ENCODE measurements at places on chromosomes 5 and 9. TPM values are rescaled to one million over a fixed set of nuclear protein-coding genes. Genes with fewer than 3 reads are reported as not detected.

Gene NRG2
- 9.0 TPM for total RNA-seq

Gene DNM1
- total RNA-seq: 4.4 TPM

Gene CBY3
- total RNA-seq: not detected

Gene ZNF366
- total RNA-seq: 1.6 TPM

Gene RETREG1
- total RNA-seq: 3.3 TPM

Gene SKP1
- total RNA-seq: 421 TPM

Gene OTULINL
- 5.2 TPM for total RNA-seq

Gene ADAMTS13
- total RNA-seq: 2.1 TPM

Gene QRFP
- not detected for total RNA-seq

Gene PLAA
- 42.4 TPM for total RNA-seq

Gene PDE6A
- 1.6 TPM for total RNA-seq

Gene STPG3
- total RNA-seq: not detected

Gene SV2C
- 0.03 TPM for total RNA-seq

DNA sequence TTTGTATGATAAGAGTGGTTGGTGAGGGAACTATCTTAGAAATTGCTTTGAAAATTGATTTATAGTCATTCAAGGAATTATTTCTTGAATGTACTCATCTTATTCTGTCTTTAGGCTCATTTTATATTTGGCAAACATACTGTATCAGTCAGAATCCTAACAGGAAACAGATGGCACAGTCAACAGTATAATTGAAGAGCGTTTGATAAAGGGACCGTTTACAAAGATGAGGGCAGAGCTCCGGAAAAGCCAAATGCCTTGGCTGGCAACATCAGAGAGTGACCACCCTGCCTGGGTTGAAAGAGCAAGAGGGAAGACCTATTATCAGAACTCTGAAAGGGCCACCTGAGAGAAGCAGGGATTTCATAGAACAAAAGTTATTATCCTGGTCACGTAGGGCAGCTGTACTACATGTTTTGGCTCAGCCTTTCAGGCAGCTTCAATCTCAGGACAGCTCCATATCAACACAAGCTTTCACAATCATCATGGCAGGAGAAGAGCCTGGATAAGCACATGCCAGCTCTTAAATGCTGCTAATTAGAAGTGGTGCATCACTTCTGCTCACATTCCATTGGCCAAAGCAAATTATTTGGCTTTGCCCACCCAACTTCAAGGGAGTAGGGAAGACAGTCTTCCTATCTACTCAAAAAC, 47.2 kb upstream of the ARL15 start:
- DNase-seq: no peak

DNA sequence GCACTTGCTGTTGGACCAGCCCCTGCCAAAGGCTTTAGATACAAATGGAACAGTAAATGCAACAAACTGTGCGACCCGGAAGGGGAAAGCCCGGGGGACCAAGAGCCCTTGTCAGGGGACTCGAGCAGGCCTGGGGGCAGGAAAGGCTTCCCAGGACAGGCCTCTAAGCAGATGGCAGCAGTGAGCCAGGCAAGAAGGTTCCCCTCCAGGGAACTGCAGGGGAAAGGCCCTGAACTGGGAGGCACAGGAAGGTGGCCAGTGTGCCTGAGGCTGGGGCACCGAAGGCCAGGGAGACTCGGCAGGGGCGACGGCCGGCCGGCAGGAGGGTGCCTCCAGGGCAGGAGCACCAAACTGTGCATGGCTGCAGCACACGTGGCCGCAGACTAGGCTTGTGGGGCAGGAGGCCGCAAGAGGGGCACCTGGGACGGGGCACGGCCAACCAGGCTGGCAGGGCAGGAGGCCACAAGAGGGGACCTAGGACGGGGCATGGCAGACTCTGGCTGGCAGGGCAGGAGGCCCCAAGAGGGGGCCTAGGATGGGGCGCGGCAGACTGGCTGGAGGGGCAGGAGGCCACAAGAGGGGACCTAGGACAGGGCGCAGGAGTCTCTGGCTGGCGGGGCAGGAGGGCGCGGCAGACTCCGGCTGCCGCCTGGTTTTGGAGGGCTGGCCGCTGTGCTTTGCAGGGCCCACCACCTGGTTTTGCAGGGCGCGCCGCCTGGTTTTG, 10.0 kb downstream of the VAV2 start:
- peak; percentile 23 for DNase-seq

- DNase-seq: no peak
Observed at GRCh38 chr9:15144622-15145061, 162.4 kb downstream of the TTC39B start.

- no peak for DNase-seq
Observed at GRCh38 chr9:137152844-137153405, 14.0 kb downstream of the GRIN1 start.

- peak; percentile 71 for DNase-seq
Observed at GRCh38 chr5:43389679-43390329, 22.4 kb downstream of the CCL28 start.

DNA sequence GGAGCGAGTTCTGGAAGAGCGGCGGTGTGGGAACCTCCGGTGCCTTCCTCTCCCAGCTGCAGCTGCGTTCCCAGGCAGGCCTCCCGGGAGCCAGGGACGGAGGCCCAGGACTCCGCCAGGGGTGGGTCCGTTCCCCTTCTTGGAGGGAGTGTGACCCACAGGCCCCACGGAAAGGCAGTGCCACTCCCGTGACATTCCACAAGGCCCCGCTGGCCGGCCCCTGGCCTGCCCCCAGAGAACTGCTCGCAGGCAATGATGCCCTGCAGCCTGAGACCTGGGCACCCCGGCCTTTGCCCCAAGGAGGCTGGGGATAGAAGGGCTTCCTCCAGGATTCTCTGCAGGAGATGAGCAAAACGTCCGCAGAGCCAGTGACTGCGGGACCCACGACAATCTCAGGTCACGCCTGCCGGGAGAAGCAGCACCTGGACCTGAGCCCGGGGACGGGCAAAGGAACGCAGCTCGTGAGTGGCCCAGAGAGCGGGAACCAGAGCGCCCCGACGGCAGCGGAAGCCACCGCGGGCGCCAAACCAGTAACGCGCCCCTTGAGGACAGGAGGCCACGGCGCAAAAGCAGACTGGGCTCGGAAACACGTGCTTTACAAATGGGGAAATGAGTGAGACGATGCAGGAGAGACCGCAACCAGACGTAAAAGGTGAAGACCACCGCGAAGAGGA, 9.3 kb downstream of the OBP2B start:
- no peak for DNase-seq

DNA sequence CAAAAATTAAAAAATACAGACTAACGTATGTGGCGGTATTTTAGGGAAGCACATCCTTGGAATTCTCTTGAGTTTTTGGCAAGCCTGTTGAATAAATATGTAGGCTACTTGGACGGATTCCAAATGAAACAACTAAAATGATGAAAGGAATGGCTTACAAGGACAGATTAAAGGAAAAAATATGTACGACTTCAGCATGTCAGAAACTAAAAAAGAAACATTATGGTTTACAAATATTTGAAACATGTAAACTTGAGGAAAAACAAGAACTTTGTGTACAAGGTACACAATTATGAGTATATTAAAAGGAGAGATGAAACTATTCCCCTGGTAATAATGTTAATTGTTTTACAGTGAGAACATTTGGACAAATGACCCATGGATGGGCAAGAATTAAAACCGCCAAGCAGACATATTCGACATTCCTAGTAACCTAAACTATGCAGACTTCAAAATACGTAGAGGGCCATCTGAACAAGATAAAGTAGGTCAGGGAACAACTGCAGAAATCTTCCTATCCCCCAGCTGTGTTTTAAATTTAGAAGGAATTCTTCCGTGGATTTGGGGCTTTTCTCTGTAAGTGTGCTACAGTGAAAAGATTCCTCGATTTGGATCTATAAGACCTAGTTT, 12.5 kb downstream of the EDIL3 start:
- DNase-seq: no peak

GRCh38 chr5:75856056-75856455, 138.8 kb upstream of the POC5 start:
- no peak for DNase-seq

DNA sequence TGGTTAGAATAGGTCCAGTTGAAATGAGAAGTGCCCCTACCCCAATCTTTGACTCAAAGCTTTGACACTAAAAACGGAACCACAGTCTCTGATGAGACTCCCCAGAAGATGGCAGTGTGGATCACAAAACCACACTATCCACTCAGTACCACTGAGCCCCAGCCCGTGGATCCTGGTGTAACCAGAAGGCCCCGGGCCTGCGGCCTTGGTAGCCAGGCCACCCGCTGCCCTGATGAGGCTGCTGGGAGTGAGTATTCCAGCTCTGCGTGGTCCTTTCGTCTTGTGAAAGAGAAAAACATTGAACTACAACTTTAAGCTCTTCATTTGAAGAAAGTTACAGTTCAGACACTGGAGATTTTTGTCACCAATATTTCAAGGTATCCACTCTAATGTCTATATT, 42.2 kb upstream of the FBP1 start:
- DNase-seq: peak; percentile 92

DNA sequence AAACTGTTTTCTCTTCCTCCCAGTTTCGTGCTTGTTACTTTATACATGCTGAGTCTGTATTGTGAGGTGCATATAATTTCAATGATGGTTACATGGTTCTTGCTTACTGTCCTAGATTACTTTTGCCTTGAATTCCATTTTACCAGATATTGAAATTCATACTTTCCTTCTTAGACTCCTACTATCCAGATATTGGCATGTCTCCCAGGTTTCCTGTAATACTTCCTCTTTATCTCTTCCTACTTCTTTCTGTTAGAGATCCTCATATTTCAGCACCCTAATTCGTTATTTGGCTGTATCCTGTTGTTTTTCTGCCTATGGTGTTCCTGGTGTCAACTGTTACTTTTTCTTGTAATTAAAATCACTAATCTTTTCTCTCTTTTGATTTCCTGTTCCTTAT, 522.1 kb downstream of the CCDC171 start:
- no peak for DNase-seq

DNA sequence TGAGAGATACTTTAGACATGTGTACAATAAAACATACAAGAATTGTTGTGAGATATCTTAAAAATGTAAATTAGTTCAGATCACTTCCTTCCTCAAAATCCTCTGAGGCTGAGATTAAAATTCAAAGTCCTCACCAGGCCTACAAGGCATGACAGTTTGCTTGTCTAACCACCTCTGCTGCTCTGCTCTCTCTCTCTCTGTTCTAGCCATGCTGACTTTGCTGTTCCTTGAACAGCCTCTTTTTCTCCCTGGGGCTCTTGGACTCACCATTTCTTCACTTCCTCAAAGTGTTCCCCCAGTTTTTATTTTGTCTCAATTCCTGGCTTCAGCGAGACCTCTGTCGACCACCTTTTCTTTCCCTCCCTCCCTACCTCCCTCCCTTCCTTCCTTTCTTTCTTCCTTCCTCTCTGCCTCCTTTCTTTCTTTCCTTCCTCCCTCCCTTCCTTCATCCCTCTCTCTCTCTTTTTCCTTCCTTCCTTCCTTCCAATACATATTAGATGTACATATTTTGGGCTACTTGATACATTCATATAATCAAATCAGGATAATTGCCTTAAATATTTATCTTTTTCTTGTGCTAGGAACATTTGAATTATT, 27.0 kb downstream of the CATSPER3 start:
- DNase-seq: no peak

- peak; percentile 27 for DNase-seq
Observed at GRCh38 chr9:13351778-13352386, 72.4 kb upstream of the MPDZ start.

DNA sequence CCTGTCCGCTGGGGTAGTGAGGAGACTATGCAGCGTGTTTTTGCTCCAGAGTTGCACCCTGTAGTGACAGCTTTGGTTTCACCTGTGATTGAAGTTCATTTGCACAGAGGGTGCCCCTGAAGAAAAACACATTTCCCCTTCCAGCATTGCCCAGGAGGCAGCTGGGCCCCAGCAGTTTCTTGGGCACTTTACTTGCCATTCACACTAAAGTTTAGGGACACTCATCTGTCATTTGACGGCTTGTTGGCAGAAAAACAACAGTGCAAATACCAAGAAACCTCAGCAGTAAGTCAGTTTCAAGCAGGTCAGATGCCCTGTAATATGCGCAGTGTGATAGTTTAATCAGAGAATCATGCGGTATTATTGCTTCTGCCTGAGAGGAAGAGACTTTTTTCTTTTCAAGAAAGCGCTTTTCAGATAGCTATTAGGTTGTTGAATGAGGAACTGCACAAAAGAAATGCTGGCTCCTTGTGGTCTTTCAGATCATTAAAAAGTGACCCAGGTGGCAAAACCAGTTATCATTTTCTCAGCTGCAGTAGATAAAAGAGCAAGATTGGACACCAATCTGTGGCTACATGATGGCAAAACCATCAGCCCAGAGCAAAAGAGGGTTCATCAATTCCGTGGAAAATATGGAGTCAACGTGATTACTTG, 136.2 kb upstream of the PUM3 start:
- DNase-seq: no peak

DNA sequence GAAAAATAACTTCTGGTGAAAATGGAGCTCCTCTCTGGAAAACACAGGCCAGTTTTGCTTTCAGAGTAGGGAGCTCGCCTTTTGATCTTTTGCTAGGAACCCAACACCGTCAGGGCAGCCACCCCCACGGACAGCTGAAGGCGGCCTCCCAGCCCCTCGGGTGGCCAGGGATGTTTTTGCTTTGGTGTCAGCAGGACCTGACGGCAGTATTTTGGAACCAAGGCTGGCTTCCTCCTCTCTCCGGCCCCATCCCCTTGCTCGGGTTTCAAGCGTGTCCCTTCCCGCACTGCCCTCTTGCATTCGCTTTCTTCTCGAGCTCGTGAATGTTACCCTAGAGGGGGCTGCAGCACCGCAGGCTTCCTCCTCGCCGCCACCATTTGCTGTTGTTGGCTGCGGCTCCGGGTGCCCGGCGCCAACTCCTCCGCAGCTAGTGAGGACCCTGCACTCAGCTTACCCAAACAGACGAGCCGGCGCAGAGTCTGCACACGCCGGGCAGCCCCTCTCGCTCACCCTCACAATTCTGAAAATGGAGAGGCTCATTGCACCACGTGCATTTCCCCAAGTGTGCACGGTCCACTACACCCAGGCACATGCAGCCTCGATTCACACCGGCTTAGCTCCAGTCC, 35.5 kb upstream of the ADAMTSL1 start:
- no peak for DNase-seq

- DNase-seq: no peak
Observed at GRCh38 chr5:14036514-14036913, 92.0 kb upstream of the DNAH5 start.

DNA sequence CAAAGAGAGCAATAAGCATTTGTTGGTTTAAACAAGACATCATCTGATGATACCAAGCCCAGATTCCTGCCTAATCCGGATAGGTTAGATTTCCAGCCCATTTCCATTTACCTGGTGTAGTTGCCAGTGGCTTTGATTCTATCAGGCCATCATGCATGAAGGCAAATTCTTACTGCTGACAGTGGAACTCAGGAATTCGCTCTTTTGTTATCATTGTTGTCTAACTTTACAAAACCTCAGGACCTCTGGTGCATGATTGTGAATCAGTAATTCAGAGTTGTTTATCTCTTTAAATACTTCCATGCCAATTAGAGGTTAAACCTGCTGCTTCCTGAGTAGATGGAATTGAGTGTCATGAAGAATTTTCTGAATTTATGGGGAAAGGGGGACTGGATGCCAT, 76.5 kb downstream of the C9orf152 start:
- no peak for DNase-seq

- no peak for DNase-seq
Observed at GRCh38 chr5:26034813-26035212, 1003.6 kb downstream of the CDH9 start.
